ENCODE measurements at places on chromosomes 3 and 15.

DNA sequence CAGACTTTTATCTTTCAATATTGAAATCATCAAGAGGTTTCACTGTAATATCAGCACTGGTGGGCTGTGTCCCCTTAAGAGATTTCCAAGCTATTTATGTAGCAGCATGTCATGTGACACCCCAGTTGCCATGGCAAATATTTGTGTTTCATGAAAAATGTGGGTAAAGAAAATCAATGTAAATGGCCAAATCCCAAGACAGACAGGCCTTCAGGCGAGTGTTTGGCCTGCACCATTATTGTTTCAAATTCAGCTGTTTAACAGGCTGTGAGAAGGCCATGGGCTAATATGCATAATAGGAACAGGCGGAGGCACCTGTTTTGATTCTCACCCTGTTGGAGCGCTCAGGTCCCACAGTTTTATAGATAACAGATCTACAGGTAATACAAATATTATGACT lies 104.2 kb downstream of the IQCH start:
- DNase-seq: no peak

DNA sequence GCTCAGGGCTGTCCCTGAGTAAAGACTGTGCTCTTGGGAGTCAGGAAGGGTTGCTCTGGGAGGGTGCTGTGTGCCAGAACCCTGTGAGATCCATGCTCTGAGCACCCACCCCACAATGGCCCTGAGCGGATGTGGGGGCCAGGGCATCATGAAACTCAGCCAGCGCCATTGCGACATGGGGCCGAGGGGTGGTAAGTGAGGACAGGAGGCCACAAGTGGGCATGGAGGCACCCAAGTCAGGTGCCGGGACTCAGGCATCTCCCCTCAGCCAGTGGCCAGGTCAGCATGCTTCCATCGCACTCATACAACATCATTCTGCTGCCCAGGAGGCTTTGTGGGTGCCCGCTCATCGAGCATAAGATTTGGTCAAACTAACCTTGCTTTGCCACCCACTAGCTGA lies 19.6 kb downstream of the ATP2B2 start:
- DNase-seq: no peak

DNA sequence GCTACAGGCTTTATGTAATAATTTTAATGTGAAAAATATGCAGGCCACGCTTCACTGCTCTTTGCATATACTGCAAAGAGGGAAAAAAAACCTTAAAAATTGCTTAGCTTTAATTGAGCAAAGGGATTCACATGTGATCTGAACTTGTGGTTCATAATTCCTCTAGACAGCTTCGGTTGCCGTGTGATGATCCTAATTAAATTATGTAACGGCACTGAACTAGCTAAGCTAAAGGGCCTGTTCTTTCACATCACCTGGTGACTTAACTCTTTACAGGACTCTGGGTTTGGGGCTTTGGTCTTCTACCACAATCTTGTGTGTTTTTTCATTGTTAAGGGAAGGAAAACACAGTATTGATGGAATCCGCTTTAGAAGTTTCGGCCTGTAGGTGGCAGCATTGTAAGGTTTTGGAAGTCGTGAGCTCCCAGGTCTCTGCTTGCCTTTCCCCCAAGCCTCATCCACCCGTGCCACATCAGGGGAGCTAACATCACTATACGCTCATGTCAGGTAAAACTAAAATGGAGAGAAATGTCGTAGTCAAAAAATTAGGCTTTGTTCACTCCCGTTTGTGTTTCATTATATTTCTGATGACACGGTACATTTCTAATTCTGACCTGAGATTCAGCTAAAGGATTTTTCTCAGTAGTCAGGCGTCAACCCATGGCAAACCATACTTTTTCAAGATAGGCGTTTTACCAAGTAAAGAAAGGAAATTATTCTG lies 205.6 kb upstream of the DPH6 start:
- DNase-seq: peak; percentile 60

- DNase-seq: peak; percentile 25
These were observed 90.6 kb upstream of the AKAP13 start for GRCh38 chr15:85289677-85290365.

DNA sequence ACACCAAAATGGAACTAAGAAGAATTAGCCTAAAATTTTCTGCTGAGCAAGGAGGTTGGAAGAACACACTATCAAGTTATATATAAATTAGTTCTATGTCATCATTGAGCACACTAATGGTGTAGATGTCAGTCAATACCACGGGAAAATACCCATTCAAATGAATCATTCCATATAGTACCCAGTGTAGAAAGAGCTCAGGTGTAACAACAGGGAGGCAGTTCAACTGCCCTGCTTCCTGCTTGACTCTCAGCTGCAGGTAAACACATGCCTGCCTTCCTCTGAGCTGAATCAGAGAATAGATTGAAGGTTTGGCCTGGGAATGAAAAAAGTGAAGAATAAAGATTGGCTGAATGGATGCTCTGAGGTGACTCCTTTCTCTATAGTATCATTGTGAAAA lies 1088.0 kb downstream of the AGBL1 start:
- no peak for DNase-seq

GRCh38 chr3:108394016-108394415 lies 97.7 kb downstream of the HHLA2 start:
- DNase-seq: no peak

- DNase-seq: no peak
These were observed 237 bp upstream of the ZNF662 start for GRCh38 chr3:42905740-42906069.

GRCh38 chr3:192825657-192826200 lies 91.9 kb downstream of the MB21D2 start:
- no peak for DNase-seq

DNA sequence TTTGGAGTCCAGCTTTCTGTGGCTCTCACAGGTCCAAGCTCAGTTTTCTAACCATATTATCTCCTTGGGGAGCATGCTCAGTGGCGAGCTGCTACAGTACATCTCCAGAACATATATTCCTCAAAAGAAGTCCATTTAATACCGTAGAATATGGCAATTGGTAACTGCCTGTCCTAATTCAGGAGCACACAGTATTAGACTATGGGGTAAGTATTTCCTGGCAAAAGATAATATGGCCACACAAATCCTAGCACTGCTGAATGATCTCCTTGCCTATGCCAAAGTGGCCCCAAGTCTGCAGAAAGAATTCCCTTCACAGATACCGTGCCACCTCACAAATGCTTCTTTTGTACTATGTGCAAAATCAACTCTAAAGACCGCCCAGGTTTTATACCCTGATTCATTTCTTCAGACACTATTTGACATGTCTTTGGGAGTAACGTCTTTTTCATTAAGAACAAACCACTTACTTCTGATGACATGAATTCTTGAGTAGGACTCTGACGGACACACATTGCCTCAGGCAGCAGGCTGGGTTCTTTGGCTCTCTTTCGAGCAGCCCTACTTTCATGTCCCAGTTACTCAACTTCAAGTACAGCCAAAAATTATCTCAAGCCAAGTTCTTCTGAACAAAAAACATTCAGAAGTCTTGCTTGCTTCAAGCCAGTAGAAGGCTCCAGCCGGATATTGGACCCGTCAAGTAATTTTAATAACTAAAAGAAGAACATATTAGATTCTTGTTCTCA lies 368.3 kb upstream of the DCBLD2 start:
- no peak for DNase-seq

DNA sequence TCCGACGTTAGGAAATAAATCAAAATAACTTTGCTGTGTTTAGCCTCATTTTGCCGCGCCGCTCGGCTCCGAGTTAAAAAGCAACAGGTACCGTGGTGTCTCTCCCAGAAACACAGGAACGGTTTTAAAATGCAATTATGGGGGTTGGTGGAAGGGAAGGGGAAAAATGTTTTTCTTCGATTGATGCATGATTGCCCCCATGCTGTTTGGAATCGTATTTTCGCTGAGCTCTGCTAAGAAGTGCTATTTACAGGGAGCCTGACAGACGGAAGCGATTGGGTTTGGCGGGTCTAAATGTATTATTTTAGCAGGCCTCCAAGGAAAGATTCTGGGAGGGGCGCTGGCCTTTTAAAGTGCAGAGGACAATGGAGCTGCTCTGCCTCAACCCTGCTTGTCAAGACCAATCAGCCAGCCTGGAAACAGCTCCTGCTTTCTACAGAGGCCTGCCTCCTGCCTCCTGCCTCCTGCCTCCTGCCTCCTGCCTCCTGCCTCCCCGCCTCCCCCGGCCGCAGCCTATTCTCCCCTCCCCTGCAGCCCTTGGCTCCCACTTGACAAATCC lies 156.7 kb upstream of the TLE3 start:
- DNase-seq: no peak

DNA sequence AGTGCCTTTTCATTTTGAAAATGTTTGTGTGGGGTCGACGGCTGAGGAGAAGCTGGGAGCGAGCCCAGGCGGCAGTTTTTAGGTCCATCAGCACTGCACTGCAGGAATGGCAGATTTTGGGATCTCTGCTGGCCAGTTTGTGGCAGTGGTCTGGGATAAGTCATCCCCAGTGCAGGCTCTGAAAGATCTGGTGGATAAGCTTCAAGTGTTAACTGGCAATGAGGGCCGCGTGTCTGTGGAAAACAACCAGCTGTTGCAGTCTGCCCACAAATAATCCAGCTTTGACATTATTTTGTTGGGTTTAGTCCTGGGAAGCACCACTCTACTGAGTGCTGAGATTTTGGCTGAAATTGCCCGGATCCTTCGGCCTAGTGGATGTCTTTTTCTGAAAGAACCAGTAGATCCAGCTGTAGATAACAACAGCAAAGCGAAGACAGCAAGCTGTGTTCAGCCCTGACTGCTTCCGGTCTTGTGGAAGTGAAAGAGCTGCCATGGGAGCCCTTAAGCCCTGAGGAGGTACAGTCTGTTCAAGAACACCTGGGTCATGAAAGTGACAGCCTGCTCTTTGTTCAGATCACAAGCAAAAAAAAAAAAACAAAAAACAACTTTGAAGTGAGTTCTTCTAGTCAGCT lies 13.1 kb upstream of the ANP32A start:
- no peak for DNase-seq

- DNase-seq: no peak
These were observed 8.8 kb upstream of the GOLGA8J start for GRCh38 chr15:30073915-30074314.

DNA sequence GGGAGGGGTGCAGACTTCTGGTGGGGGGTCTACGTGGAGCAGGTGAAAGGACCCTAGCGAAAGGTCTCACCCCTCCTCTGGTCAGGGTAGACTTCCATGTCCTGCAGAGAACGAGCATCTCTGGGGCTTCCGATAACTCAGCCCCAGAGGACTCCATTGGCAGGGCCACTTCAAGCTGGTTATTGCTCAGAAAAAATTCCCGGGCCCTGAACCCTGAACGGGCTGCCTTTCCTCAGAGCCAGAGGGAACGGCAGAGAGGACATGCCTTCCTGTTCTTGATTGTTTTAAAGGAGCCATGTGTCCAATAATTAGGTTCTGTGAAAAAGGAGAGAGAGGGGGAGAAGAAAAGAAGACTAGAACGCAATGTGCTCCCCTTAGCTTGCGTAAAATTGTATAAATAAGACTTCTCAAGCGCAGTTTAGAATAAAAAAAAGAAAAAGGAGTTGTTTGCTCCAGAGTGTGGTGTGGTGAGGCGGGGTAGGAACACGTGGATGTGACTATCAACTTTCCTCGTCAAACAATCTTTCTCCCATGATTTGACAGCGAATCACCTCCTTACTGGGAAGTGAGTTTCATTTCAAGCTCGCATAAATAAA lies 193.4 kb upstream of the UBE2E1 start:
- DNase-seq: no peak

- DNase-seq: no peak
These were observed 3.8 kb downstream of the CMTM7 start for GRCh38 chr3:32395496-32395895.

DNA sequence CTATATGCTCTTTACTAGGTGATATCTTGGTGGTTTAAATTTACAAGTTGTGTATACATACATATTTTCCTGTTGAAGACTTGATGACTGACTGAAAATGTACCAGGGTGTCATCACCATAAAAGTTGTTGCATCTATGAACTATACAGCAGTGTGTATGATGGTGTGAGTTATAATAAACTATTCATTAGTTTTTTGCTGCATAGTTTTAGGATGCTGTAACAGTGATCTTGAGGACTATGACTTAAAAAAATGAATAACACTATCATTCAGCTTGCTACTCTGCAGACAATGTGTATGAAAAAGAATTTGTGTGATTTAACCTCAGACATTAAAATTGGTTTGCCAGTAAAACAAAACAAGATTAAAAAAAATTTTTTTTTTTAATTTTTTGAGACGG lies 49.0 kb downstream of the UBE2E2 start:
- no peak for DNase-seq

- DNase-seq: no peak
These were observed 34.9 kb downstream of the PPCDC start for GRCh38 chr15:75058127-75058905.

GRCh38 chr3:78894787-78895186 lies 873.0 kb downstream of the ROBO1 start:
- no peak for DNase-seq
